ENCODE measurements at places on chromosomes 2 and 18.

- no peak for DNase-seq
These were observed 185.2 kb upstream of the APCDD1 start for GRCh38 chr18:10269261-10269660.

- DNase-seq, result no peak
These were observed 119.2 kb upstream of the HNRNPA3 start for GRCh38 chr2:177093371-177093770.

DNA sequence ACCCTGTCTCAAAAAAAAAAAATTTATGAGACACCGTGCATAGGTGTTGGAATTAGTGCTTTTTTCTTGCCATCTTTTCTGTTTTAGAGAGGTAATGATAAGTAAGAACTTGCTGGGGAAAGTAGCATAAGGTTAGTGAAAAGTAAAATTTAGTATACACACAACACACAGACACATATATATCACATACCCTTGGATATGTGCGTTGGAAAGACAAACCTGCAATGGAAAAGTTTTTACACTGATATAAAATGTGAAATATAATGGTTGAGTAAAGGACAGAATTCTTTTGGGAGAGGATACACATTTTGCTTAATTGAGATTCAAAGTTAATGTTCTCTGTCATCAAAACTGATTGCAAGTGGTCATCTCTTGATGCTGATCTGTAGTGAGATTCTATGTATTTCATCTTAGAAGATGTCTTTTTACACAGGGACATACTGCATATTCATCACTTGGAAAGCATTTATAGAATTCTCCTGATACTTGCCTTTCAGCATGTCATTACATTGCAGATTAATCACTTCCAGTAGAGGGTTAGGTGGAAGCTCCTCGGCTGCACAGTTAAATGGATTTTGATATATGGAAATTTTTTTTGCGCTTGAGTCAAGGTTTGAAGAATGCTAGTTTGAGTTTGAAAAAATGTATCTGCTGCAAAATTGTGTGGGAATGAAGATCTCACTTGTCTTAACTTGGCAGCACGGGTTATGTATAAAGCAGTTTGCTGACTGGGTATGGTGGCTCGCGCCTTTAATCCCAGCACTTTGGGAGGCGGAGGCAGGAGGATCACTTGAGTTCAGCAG is 13.5 kb downstream of the PPP1CB start:
- DNase-seq, result no peak

- DNase-seq, result no peak
These were observed 37.5 kb downstream of the ST8SIA5 start for GRCh38 chr18:46719388-46719787.

- no peak for DNase-seq
These were observed 72.8 kb downstream of the MEIS1 start for GRCh38 chr2:66507673-66508201.

DNA sequence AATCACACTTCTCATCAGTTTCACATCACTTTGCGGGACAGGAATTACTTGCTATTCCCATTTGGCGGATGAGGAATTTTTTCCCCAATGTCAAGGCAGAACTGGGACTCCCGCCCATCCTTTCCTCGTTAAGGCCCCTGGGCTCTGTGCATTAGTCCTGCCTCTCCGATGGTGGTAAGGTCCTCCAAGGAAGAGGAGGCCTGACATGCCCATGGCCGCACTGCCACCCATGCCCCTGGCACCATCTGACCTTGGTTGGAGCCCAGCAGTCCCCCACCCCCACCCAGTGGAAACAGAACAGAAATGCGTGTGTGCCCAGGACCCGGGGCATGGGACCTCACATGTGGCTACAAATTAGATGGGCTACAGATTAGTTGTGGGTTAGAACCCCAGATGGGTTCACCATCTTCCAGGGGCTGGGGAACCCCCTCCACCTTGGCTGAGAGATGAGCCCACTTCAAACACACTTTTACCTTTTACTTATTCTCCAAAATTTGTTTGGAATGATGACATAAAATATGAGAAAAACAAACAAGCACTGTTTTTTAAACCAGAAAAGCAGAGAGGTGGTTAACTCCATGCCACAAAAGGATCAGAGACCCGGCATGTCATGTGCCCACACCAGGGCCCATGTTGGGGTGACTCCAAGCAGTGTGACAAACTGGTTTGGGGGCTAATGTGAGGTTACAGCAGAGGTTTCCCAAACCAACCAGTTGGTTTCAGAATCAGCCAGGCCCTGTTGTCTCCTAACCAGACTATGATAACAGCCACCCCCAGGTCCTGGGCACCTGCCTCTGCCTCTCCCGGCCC is 11.0 kb upstream of the DUSP2 start:
- DNase-seq, result no peak

- no peak for DNase-seq
These were observed 39.9 kb downstream of the BUB1 start for GRCh38 chr2:110638004-110638403.

DNA sequence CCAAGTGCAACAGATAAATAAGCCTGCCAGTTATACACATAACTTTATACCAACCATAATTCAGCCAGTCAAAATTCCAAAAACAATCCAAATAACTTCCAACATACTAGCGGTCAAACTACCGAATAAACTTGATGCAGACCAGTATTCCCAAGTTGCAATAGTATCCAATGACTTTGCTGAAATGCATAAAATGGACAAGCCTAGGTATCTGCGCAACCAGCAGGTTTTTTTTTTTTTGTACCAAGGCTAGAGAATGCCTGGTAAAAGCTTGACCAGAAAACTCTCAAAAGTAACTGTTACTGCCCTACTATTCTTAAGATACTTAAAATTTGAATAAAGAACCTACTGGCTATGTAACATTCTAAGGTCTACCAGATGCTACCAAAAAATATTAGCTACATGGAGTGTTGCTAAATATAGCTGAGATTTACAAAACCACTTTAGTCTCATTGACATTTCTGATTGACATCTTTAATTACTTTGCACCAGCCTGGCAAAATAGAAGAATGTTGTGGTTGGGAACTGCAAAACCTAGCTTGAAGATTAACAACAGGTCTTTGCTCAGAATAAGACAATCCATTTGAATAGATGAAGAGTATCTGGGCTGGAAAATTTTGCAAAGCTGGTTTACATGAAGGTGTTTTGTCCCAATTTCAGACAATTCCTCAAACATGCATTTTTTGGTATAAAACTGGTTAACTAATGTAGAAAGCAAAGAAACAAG is 7.3 kb downstream of the SRSF7 start:
- no peak for DNase-seq

- no peak for DNase-seq
These were observed 5.2 kb upstream of the UBE2F start for GRCh38 chr2:237961637-237962036.

- no peak for DNase-seq
These were observed 210.5 kb downstream of the SH3RF3 start for GRCh38 chr2:109339519-109339966.

- no peak for DNase-seq
These were observed 19.7 kb upstream of the RIOK3 start for GRCh38 chr18:23433360-23433759.

- no peak for DNase-seq
These were observed 116.8 kb upstream of the SERPINE2 start for GRCh38 chr2:224155896-224156295.

GRCh38 chr2:45008296-45009129 is 739 bp downstream of the SIX2 start:
- no peak for DNase-seq

DNA sequence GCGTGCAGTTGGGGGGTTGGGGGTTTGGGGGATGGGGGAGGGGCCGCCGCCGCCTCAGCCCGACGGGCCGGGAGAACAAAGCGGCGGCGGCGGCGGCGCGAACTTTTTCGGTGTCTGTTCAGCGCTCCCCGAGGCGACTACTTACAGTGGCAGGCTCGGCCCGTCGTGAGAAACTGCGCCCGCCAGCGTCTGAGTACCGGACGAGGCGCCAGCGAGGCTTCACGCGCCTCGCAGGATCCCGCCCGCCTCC is 172 bp downstream of the PRKD3 start:
- no peak for DNase-seq

GRCh38 chr2:28726177-28726576 is 25.5 kb upstream of the PPP1CB start:
- no peak for DNase-seq

DNA sequence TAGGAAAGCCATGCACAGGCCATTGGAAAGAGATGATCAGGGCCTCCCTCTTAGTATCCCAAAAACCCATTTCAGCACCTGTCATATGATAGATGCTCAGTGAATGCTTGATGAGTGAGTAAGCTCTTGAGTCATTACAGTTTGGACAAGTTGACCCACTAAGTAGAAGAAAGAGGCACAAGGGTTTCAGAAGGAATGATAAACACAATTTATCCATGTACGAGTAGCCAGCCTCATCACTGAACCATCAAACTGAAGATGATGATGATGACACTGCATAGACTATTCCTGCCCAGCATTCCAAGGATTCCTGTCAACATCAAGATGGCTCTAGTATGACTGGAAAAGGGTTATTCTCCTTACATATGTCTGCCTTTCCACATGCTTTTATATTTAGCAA is 596.0 kb downstream of the BCL11A start:
- no peak for DNase-seq

- peak; percentile 59 for DNase-seq
These were observed 152.7 kb upstream of the SOX11 start for GRCh38 chr2:5539282-5540165.

- DNase-seq, result no peak
These were observed 148.2 kb downstream of the ESCO1 start for GRCh38 chr18:21452276-21452780.

- no peak for DNase-seq
These were observed 754.5 kb upstream of the FAM98A start for GRCh38 chr2:34353509-34354113.

GRCh38 chr2:226683196-226683595 is 116.4 kb downstream of the IRS1 start:
- DNase-seq, result no peak

GRCh38 chr2:45134014-45134413 is 124.8 kb upstream of the SIX2 start:
- DNase-seq, result no peak

DNA sequence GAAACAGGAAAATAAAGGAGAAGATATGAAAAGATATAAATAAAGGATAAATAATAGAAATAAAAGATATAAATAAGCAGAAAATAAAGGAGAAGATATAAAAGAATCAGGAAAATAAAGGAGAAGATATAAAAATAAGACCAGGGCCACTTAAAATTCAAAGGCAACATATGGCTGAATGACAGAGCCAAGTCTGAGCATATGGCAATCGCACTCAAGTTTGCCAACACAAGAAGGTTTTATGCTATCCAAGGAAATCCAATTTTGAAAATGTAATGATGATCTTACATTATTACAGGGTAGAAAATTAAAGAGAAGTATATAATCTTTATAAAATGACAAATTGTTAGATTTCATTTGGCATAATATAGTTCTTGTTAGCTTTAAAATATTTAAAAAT is 33.6 kb downstream of the USP40 start:
- DNase-seq, result no peak

GRCh38 chr18:26435415-26436095 is 112.8 kb downstream of the KCTD1 start:
- DNase-seq, result no peak

- no peak for DNase-seq
These were observed 140.5 kb downstream of the ALK start for GRCh38 chr2:29780906-29781305.

- DNase-seq, result no peak
These were observed 11.7 kb upstream of the PDE11A start for GRCh38 chr2:178084273-178084672.

DNA sequence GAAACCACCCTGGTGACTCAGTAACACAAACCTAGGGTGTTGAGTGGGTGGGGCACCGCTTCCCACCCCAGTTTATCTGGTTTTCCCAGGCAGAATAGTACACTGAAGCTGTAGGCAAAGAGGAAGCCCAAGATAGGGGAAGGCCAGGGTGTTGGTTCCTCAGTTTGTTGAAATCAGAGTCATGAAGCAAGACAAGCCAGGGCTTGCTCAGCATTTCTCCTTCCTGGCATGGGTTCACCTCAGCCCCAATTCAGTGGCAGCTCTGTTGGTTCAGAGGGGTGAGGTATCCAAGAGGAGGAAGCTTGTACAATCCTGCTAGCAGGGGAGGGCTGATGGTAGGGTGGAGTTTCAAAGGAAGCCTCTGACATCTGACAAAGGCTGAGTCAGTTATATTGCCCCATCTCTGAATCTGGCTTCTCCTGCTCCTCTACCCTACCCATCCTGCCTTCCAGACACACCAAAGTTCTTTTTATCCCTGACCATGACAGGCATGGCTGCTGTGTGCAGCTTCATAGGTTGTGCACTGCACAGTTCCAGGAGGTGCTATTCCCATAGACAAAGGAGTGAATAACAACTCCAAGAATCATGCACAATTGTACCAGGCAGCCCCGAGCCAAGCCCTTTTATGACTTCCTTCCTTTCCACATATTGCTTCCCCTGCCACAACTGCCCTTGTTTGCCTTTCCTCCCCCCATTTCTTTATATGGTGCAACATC is 24.9 kb upstream of the RAB10 start:
- no peak for DNase-seq

DNA sequence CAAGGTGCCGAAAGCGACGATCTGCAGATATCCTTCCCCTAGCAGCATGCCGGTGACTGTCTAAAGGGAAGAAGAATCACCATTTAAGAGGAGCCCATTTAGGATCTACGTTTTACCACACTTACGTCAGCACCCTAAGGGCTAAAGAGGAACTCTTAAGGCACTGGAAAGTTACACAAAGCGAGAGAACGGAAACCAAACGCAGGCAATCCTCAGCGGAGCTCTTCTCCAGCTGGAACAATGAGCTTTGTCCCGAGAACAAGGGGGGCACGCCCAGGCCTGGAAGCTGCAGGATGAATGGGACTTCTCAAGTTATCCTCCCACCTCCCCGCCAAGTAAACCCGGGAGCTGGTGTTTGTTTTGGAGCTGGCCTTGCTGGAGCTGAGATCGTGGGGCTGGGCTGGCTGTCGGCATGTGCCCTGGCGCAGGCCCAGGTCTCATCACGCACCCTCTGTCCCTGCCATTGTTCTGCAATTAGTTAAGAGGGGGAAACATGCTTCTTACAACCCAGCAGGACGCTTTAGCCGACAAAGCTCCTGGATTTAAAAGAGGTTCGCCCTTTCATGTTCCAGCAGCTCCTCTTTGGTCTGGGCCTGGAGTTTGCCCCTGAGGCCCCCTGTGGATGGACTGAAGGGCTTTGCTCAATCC is 36.4 kb downstream of the PXDN start:
- peak; percentile 80 for DNase-seq

DNA sequence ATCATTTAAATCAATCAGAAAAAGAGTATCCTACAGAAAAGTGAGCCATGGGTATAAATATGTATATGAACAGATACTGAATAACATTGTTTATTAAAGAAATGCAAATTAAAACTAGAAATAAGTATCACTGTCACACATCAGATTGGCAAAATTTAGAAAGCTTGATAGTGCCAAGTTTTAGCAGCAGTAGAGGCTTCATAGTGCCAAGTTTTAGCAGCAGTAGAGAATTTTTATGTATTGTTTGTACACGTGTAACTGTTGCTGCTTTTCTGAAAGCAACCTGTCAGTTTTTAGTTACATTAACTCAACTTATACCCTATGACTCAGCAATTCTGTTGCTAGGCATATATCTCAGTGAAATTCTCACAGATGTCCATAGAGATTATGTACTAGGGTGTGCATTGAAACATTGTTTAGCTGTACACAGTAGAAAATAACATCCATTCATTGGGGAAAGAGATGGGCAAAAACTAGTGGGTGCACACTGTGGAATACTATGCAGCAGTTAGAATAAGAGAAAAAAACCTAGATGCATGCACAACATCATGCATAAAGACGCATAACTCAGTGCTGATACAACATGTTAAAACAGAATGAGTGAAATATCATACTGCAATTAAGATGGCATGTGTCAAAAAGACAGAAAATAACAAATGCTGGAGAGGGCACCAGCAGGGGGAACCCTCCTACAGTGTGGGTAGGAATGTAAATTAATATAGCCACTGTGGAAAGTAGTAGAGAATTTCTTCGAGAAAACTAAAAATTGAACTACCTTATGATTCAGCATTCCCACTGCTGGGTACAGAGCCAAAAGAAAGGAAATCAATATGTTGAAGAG is 294.5 kb upstream of the NT5C1B start:
- DNase-seq, result no peak

All from brain pericyte (primary cell).